ENCODE measurements at places on chromosomes 4 and X. TPM values are rescaled to one million over a fixed set of nuclear protein-coding genes. Genes with fewer than 3 reads are reported as not detected.

GRCh38 chrX:39427492-39427891 is 626.2 kb downstream of the MID1IP1 start:
- DNase-seq = no peak
- H3K36me3 ChIP-seq = no peaks in the 10 kb centered on the region
- no peak overlapping the region for H3K27ac ChIP-seq
- H3K4me1 ChIP-seq = no peaks in the 10 kb centered on the region
- no peak overlapping the region for H3K4me3 ChIP-seq

DNA sequence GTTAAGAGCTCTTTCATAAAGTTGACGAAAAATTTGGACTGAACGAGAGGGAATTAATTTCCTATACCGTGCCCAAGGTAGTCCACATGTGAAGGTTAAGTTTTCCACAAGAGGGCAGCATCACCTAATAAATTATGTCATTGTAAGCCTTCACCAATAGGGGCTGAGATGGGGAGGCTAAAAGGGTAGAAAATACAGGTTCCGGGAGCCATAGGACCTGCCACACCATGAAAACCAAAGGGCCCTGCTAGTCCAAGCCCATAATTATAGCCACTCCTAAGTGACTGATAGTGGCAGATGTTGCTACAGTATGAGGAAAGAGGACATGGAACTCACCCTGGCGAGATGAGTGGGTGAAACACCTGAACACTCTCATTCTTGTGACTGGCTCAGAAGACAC is 122.2 kb downstream of the SHROOM4 start:
- no peaks in the 10 kb centered on the region for H3K4me1 ChIP-seq
- no peaks in the 10 kb centered on the region for H3K27me3 ChIP-seq
- no peak for DNase-seq
- H3K36me3 ChIP-seq = no peaks in the 10 kb centered on the region
- no peak overlapping the region for H3K4me3 ChIP-seq

DNA sequence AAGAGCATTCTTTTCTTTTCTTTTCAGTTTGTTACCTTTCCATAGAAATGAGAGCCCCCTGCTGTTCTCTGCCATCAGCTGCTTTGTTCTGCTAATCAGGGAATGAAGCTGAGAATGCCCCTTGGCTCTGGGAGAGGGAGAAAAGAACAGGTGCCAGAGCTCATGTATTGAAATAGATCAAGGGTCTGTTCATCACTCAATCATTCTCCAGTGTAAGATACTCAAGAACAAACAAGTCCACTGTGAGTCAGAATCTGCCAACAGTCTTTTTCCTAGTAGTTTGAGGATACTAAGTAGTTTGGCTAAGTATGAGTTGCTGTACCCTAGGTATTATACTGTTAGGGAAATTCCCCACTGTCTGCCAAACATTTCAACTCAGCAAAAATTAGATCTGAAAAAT is 144.3 kb downstream of the RTL3 start:
- H3K4me1 ChIP-seq = peaks cover 7% of the 10 kb centered on the region
- H3K36me3 ChIP-seq = no peaks in the 10 kb centered on the region
- no peak for DNase-seq
- H3K27me3 ChIP-seq = peaks cover 3% of the 10 kb centered on the region
- H3K27ac ChIP-seq = no peak overlapping the region
- no peak overlapping the region for H3K4me3 ChIP-seq

DNA sequence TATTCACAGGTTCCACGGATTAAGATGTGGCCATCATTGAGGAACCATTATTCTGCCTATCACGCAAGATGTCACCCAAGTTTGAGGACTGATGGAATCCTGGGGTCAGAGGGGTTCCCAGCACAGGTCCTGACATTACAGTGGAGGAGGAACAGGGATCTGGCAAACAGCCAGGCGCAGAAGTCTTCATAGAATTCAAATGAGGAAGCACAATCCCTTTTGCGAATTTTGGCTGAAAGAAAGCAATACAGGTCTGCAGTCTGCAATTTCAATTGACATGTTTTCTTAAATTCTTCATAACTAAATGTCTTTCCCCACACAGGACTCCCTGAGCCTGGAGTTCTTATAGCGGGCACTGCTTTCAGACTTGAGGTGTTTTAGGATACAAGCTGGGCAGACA is 14.5 kb downstream of the DOCK11 start:
- peaks cover 3% of the 10 kb centered on the region for H3K27me3 ChIP-seq
- H3K36me3 ChIP-seq = peaks cover 8% of the 10 kb centered on the region
- DNase-seq = no peak
- no peak overlapping the region for H3K27ac ChIP-seq

DNA sequence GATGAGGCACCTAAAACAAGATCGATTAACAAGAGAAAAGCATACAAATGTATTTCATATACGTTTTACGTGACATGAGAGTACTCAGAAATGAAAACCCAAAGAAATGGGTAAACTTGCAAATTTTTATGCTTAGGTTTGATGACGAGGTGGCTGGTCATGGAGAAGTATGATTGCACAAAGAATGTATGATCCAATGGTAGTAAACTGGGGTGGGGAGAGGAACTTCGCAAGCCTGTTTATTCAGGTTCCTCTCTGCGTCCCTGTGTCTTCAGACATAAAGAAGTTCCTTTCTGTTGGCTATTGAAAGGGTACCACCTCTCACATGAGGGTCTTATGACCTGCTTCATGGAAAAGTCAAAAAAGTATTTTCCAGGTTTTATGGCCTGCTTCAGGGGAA is 309.2 kb downstream of the BCOR start:
- no peaks in the 10 kb centered on the region for H3K4me1 ChIP-seq
- no peak overlapping the region for H3K27ac ChIP-seq
- H3K36me3 ChIP-seq = no peaks in the 10 kb centered on the region
- H3K27me3 ChIP-seq = peaks cover 1% of the 10 kb centered on the region

GRCh38 chrX:4663085-4663484 is 949.6 kb upstream of the PRKX start:
- H3K27me3 ChIP-seq = no peaks in the 10 kb centered on the region
- no peak for DNase-seq

GRCh38 chr4:39046249-39046648 is 14.0 kb upstream of the TMEM156 start:
- DNase-seq = no peak
- H3K27me3 ChIP-seq = no peaks in the 10 kb centered on the region
- peaks cover 5% of the 10 kb centered on the region for H3K4me1 ChIP-seq

Gene UCHL1
- 1,012 TPM for total RNA-seq

Gene MEPE
- total RNA-seq = not detected

Gene PAGE2
- not detected for total RNA-seq

Gene CENPI
- total RNA-seq = 10.2 TPM

Measured in glutamatergic neuron (in vitro differentiated cells).